ENCODE measurements at places on chromosomes 3 and 15. TPM values are rescaled to one million over a fixed set of nuclear protein-coding genes. Genes with fewer than 3 reads are reported as not detected.

DNA sequence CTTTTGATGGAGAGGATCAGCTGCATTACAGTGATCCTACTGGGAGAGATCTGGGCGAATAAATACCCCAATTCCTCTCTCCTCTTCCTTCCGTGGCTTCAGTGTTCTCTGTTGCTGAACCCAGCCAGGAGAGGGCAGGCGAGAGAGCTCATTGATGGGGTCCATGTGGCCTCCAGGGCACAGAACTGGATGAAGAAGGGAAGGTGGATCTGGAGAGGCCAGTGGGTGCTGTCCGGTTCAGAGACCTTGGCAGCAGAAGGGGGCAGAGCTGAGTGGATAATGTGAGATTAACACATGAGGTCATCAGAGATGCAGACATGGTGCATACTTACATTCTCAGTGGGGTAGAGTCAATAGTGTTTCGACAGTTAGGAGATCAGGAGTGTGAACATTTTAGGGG, 193.6 kb downstream of the CLSTN2 start:
- DNase-seq = peak; percentile 78

DNA sequence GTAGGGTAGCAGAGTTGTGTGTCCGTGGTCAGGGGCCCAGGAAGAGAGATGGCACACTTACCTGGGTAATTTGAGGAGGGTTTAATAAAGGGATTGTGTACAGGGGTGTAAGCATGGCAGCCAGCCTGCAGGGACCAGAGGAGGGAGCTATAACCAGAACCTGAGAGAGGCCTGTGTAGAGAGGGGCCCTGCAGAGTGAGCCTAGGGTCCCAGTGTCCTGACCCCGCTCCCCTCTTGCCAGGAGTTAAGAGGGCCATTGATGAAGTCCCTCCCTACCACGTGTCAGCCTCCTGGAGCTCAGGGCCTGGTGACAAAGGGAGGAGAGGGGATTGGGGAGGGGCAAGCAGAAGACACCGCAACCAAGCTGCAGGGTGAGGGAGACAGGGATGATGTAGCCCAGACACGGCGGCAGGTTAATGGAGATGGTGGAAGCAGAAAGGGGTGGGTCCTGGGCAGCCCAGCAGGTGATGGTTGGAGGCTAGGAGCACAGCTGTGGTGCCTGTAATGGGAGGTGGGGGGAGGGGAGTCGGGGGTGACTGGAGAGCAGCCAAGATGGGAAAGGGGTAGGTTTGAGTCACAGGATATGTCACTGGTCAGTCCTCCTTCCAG, 165.4 kb upstream of the TOPAZ1 start:
- peak; percentile 44 for DNase-seq

DNA sequence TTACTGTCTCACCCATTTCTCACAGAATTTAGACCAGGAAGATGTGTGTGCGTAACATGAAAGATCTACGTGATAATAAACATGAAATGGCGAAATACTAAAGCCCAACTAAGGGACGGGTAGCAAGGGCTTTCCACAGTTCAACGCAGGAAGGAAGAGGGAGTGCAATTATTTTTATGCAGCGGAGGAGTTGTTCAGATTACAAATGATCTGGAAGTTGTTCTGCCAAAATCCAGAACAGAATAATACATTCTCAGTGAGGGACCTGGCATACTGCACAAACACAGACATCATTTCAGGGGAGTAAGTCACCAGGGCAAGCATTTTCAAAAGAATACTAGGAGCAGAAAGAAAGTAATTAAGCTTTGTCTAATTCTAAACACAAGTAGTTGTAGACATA, 133.6 kb upstream of the RAP2B start:
- no peak for DNase-seq

The TGM4 gene
- total RNA-seq = not detected

The FETUB gene
- total RNA-seq = not detected

- no peak for DNase-seq
Observed at GRCh38 chr3:73094129-73094528, 32.7 kb downstream of the EBLN2 start.

GRCh38 chr15:77630956-77631744, 1.6 kb downstream of the LINGO1 start:
- peak; percentile 79 for DNase-seq

DNA sequence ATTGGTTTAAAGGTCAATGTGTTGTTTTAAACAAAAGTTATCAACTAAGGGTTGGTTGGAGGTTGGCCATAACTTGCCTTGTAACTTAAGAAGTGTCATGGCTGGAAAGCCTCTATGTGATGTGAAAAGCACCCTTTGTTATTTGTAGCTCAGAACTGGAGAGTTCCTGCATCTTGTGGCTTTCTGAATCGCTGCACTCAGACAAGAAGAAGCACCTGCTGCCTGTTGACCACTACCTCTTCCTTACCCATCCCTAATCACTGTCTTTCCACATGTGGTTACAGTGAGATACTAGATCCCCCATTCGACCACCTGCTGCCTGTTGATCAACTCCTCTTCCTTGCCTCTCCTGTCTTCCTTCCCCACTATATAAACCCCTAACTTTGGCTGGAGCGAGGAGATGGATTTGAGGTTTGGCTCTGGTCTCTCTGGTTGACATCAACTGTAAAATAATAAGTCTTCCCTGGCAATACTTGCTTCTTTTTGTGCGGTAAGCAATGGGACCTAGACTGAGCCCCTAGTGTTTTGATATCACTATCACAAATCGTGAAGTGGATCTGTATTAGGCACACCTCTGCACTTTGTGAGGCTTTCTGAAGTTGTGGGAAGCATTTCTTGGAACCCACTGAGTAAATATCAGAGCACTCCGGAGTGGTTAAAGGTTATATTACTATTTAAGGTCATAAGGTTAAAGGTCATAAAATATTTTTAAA, 13.8 kb downstream of the RPL39L start:
- no peak for DNase-seq

GRCh38 chr3:102398666-102399065, 36.1 kb upstream of the ZPLD1 start:
- DNase-seq = no peak

GRCh38 chr3:161266731-161267150, 45.6 kb downstream of the NMD3 start:
- DNase-seq = no peak

DNA sequence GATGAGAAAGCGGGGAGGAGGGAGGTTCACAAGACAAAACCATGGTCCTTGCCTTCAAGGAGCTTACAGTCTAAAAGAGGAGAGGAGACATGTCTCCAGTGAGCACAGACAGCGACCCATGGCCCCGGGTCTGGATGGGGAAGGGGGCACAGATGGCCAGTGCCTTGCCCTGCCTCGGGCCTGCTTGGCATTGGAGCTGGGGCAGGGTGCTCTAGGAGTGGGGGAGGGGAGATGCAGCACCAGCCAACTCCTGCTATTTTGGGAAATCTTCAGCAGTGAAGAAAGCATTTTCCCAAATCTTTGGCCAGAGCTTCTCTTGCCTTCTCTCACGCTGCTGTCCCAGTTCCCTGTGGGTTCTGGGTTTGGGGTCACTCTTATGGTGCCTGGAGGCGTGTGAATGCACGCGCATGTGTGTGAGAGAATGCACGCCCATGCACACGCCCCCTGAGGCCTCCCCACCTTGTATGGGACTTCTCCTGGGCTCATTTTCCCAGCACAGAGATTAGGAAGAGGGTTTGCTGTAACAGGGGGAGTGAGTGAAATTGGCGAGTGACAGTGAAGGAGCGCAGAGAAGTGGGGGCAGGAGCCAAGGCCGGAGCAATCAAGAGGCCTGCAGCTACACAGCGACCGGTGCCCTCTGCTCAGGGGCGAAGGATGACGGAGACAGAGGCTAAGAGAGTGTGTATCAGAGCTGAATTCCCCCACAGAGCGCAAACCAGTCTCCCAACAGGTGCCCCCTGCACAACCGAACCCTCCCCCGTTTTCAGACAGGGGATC, 71.5 kb downstream of the SEMA5B start:
- DNase-seq = no peak

- DNase-seq = no peak
Observed at GRCh38 chr15:35279811-35280210, 194.7 kb upstream of the NANOGP8 start.
